ENCODE measurements at places on chromosomes 4 and X. TPM values are rescaled to one million over a fixed set of nuclear protein-coding genes. Genes with fewer than 3 reads are reported as not detected.
A peak's percentile ranks its signal among the peaks of the same experiment; 100 is the strongest.

DNA sequence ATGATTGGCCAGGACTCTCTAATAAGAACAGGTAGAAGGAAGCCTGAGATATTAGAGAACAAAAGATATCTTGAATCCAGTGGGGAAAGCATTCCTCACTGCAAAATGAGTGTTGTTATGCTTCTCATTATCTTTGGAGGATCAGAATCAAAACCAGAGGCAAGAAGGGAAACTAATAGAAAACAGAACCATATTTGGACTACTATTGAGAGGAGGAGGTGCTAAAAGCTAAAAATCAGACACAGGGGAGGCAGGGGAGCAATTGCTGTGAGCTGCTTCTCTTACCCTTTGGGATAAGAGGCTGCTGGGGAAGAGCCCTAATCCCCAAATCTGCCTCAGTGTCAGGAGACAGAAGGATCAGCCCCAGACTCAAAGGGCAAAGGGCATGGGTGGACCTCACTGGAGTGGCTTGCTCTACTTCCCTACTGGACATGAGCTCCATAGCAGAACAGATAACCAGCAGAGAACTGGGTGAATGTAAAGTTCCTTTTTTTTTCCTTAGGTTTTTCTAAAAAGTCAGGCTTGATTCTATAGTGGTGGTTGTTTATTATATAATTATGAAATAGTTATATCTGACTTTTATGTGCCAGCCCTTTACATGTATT is 60.1 kb downstream of the SEPTIN11 start:
- no peak for DNase-seq

DNA sequence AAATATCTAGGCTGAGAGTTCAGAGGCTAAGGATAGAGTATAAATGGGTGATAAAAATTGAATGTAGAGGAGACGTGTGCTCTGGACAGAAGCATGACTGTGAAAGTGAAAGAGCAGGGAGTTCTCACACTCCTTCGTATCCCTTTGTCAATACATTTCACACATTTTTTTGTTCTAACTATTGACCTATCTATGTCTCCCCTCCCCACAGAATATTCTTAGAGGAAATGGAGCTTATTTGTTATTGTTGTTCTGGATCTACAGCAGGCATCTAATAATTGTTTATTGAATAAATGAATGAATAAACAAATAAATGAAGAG is 57.6 kb downstream of the ENPEP start:
- no peak for DNase-seq

DNA sequence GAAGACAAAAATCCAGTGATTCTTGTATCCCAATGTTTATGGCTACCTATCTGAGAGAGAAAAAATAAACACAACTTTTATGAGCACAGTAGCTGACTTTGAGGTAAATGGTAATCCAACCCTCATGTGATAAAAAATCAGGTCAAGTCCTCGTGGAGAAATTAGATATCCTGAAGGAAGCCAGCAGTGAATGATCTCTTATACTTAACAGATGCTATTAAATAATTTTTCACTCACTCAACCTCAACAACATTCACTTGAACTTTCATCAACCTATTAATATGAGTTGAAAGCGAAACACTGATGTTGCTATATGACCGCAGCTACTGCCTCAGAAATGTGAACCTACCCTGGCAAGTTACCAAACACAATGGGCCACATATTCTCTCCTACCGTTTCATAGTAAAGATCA is 105.4 kb downstream of the GPC3 start:
- no peak for DNase-seq

GRCh38 chr4:52172166-52172565 is 121.1 kb downstream of the SPATA18 start:
- DNase-seq, result peak; percentile 3

- no peak for DNase-seq
Observed at GRCh38 chr4:124389591-124389990, 322.9 kb downstream of the ANKRD50 start.

DNA sequence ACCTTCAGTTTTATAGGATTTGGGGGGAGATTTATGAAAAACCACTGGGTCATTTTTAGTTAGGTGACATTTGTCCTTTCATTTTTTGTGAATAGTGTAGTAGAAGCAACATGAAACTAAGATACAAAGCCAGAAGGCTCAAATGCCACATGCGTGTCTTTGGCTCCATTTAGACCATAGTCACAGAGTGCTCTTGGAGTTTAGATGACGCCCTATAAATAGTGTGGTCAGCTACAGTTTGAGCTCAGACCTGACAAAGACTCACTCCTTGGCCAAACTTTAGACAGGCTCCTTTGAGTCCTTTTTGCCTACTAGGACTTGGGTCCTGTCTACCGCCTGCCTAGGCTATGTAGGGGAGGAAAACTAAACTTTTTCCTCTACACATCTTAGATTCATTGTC is 16.8 kb upstream of the PAGE1 start:
- DNase-seq, result no peak

DNA sequence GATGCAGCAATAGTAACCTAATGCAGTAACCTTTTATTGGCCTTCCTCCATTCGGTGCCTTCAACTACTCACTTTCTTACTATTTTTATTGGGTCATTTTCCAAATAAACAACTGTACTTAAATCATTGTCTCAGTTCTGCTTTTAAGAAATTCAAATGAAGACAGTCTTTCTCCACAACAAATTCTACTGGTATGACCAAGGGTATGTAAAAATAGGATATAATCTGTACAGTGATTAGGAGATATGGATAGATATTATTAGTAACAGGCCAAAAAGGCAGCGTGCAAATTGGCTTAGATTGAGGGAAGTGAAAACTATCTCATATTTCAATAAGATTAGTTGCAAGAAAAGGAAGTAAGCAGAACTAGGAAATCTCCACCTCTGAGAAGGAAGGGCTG is 177.4 kb upstream of the PPP1R2C start:
- DNase-seq, result no peak

- no peak for DNase-seq
Observed at GRCh38 chr4:165299399-165300060, 27.9 kb upstream of the MSMO1 start.

DNA sequence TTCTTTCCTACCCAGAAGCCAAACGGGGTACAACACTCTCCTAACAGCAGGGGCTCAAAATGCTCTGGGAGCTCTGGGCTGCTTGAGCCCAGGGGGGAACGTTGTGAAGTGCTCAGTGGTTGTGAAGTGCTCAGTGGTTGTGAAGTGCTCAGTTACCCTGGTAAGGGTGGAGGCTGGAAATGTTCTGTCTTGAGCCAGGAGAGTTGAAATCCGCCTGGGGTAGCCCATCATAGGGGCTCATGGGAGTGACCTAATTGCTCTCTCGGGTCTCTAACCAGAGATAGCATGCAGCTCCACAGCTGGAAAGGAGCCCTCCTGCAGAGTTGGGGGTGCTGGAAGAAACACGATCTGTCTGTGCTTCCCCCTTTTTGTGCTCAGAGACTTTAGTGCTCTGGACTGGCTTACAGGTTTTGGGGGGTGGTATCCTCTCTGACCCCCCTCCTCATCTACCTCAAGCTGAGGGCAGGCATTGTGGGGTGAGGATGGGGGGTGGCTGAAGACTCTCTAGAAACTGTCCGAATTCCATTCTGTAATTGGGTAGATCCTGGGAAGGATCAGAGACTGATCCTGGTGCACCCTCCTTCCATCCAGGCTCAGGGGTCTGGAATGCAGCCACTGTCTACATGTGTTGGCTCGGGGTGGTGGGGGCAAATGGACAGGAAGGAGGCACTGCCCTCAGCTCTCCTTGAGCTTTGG is 2.7 kb downstream of the EFNB1 start:
- DNase-seq, result no peak

GRCh38 chr4:121764702-121765367 is at the start of gene SMIM43:
TSS of gene SMIM43 (minus strand) at chr4:121765164. CDS start at chr4:121765105, 59 bp downstream.
- no peak for DNase-seq

- DNase-seq, result no peak
Observed at GRCh38 chrX:118348186-118348810, 2.4 kb downstream of the WDR44 start.

- no peak for DNase-seq
Observed at GRCh38 chr4:46922205-46922604, 13.2 kb upstream of the COX7B2 start.

GRCh38 chrX:19883878-19884277 is 3.5 kb downstream of the SH3KBP1 start:
- peak; percentile 64 for DNase-seq

- no peak for DNase-seq
Observed at GRCh38 chr4:79042079-79042674, 102.9 kb upstream of the PAQR3 start.

GRCh38 chr4:74932832-74933561 is at the start of gene PARM1:
TSS of gene PARM1 (plus strand) at chr4:74933116. CDS start at chr4:74933328, 212 bp downstream.
- peak; percentile 79 for DNase-seq

GRCh38 chr4:159240046-159240445 is 137.2 kb downstream of the RAPGEF2 start:
- no peak for DNase-seq

DNA sequence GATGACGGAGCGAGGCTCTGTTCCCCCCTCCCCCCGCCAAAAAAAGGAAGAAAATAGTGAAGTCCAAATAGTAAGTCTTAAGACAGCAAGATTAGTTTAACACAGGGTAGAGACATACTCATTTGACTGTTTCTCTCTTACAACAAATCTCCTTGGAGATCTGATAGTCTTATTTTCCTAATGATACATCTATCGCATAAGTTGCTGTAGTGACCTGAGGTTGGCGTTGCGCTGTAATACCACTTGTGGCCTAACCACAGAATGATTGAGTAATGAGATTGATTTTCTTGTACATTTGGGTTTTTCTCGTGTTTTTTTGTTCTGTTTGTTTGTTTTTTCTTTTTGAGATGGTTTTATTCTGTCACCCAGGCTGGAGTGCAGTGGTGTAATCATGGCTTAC is 27.2 kb downstream of the OCIAD1 start:
- DNase-seq, result peak; percentile 31

GRCh38 chr4:42656679-42656943 is 294 bp downstream of the ATP8A1 start:
- no peak for DNase-seq

GRCh38 chr4:184459413-184459812 is 14.9 kb downstream of the IRF2 start:
- no peak for DNase-seq

DNA sequence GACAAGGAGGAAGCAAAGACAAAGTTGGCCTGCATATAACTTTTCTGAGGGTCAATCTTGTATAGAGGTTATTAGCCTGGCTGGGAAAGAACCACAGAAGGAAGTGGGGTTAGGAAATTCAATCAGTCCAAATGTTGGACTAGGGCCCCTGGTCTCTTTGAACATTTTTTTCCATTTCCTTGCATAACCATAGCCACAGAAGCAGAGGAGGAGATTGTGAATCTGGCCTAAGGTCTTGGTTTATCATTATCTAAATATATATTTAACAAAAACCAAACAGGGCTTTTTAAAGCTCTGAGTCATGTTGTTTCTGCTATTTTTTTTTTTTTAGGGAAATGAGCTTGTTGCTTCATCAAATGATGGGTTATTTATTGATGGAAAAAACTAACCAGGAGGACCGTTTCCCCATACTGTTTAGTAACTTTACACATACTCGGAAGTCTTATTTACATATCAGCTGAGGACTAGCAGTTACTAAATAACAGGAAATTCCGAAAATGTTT is 97.7 kb upstream of the ACSL4 start:
- DNase-seq, result no peak

DNA sequence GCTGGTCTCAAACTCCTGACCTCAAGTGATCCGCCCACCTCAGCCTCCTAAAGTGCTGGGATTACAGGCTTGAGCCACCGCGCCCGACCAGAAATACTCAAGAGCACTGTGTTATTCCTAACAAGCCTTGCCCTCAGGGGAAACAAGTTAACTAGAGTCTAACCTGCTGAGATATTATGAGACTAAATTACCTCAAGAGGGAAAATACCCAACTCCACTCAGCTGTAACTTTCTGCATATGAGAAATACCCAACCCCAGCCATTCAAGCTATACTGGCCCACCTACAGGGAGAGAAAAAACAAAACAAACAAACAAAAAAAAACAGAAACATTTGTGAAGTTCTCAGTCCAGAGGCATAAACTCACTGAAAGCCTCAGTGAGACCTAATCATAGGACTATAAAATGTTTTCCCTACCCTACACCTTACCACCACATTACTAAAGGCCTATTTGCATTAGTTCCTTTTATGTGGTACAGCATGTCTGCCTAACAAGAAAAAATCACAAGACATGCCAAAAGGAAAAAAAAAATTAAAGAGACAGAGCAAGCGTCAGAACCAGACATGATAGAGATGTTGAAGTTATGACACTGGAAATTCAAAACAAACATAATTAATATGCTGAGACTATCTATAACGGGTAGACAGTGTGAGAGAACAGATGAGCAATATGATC is 876.0 kb downstream of the FSTL5 start:
- no peak for DNase-seq

The KIAA1210 gene
- total RNA-seq, result not detected

The LUZP4 gene
- total RNA-seq, result not detected

The FGF13 gene
- total RNA-seq, result not detected

The ADH1C gene
- total RNA-seq, result not detected

The HEPH gene
- 0.20 TPM for total RNA-seq

The CENPVL3 gene
- total RNA-seq, result 0.27 TPM

The SHROOM2 gene
- not detected for total RNA-seq

The INTS6L gene
- 21.0 TPM for total RNA-seq

The NXF2B gene
- not detected for total RNA-seq

The MAGED2 gene
- total RNA-seq, result 36.0 TPM

The CA5B gene
- total RNA-seq, result 14.4 TPM
